ENCODE measurements at places on chromosomes 16 and 17. TPM values are rescaled to one million over a fixed set of nuclear protein-coding genes. Genes with fewer than 3 reads are reported as not detected.
A peak's percentile ranks its signal among the peaks of the same experiment; 100 is the strongest.

The SLC16A11 gene
- not detected for total RNA-seq

The RAMP2 gene
- 1.0 TPM for total RNA-seq

The TPSB2 gene
- total RNA-seq, result not detected

The SEPTIN12 gene
- total RNA-seq, result not detected

The KIF2B gene
- not detected for total RNA-seq

The VASN gene
- 115 TPM for total RNA-seq

DNA sequence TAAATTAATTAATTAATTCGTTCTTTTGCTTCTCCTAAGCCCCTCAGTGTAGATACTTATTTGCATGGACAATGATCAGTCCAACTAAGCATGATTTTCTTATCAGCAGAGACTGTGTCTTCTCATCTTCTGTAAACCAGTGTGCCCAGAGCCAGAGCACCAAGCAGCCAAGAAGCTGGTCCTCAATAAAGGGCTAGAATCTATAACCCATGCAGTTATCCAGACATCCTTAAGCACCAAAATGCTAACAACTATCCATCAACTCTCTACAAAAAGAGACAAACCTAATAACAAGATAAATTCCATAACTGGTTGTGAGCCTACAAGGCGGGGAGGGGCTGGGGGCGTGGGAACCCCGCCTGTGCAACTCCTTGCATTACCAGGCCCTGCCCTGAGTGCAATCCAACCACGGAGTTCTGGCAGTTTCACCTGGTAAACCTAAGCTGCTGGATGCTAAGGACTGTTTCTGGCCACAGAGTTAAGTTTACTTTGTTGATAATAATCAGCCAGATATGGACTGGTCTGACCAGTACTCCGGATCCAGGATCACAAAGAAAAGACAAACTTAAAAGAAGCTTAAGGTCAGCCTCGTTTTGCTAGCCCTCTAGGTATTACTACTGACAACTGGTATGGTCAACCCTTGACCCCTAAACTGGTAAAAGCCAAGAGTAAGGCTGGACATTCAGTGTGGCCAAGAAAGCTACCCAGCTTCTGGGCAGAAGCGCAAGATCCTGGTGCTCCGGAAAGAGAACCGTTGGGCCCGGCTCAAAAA lies 51.5 kb downstream of the ZFHX3 start:
- no peak for DNase-seq

GRCh38 chr17:53807286-53807685 lies 15.4 kb upstream of the KIF2B start:
- no peak for DNase-seq

GRCh38 chr16:66719246-66719645 lies 22.7 kb upstream of the CMTM4 start:
- DNase-seq, result no peak

- no peak for DNase-seq
These were observed 418.0 kb downstream of the CA10 start for GRCh38 chr17:51740531-51740930.

- DNase-seq, result no peak
These were observed 28.7 kb upstream of the ABCA6 start for GRCh38 chr17:69170377-69170776.

DNA sequence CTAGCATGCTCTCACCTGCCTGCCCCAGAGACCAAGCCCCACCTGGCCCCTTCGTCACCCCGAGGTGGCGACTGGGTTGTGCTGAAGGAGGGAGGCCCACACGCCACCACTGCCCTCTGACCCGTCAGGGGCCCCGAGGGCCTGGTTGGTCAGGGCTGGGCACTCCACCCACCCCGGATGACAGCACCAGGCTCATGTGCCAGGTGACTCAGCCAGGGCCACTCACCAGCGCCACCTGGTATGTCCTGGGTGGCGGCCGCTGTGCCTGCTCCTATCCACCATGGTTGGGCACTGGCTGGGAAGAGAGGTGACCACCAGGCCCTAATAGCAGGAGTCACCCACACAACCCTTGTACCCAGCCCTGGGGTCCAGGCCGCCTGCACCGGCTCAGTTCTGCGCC lies 68.9 kb downstream of the JPH3 start:
- DNase-seq, result no peak

DNA sequence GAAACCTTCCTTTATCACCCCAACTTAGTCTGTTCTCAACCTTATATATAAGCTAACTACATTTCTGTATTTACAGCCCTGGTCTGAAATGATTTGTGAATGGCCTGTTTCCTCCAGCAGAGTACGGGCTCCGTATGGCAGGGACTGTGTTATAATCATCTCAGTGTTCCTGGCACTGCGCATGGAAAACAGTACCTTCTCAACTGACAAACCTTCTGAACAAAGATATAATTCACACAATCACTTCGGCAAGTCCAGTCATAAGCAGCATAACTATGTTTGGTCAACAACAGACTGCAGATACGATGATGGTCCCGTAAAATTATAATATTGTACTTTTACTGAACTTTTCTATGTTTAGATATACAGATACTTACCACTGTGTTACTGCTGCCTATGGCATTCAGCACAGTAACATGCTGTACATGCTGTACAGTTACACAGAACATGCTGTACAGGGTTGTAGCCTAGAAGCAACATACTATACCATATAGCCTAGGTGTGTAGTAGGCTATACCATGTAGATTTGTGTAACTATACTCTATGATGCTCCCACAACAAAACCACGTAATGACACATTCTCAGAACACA lies 30.0 kb downstream of the ANKFY1 start:
- no peak for DNase-seq

DNA sequence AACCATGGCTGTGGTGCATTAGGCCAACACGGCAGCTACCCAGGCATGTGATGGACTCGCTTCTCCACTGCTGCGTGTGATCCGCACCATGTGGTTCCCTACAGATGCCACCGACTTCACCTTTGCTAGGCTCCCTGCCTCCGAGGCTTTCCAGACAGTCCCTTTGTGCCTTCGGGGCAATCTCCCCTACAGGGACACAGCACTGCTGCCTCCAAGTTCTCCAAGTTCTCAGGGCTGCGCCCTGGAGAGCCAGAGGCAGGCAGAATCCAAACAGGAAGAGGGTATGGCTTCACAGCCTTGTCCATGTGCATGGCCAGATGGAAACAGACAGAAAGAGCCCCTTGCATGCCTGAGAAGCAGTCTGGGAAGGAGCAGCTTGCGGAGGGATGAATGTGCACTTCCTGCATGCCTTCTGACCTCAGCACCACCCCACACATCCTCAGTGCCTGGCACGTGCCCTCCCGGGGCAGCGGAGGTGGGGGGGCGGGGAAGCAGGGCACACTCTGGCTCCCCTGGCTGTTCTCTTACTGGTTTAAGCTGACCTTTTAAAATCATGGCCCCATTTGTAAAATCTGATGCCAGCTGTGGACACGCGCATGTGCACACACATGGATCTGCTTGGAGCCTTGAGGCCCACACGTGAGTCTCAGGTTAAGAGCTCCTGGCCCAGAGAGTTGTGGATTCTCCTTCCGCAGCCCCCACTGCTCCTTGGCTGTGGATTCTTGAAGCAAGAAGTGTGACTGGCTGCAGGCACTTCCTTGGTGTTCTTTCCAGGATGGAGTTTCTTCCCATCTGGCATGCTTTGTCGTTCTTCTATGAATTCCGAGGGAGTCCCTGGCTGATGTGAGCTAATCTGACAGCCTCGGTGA lies 55.3 kb upstream of the MTSS2 start:
- peak; percentile 84 for DNase-seq

DNA sequence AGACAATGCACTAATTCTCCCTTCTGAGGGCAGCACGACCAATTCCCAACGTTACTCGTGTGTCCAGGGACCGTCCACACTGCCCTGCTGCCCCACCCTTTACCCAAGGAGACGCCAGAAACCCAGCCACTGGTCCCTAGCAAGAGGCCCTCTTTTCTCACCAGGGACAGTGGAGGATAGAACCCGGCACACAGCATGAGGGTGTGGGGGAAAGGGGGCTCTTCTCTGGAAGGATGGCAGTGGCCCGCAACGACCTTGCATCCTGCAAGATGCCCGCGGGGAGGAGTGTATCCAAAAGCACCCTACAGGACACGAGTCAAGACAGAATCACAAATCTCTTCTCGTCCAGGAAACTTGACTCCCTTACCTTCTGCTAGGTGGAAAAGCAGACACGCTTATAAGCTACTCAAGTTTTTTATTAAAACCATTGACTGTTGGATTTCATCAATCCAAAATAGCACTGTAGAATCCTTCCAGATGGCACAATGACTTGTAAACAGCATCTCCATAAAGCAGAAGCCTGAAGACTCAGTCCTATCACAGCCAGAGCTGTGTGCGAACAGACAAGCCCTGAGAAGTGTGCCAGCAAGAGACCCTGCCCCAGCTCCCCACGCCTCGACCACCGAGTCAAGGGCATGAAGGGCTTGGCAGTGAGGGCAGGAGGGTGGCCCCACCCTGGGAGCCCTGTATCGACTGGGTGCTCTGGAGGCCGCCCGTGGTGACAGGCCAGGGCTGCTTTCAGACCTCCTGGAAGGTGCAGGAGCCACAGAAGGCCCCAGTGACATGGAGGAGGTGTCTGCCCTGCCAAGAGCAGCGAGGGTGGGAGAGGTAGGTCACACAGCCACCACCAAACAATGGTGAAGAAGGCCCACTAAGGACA lies 103.8 kb downstream of the ANKRD11 start:
- DNase-seq, result no peak

Measured in M059J (cell line).